ENCODE measurements at places on chromosomes 1 and 21. TPM values are rescaled to one million over a fixed set of nuclear protein-coding genes. Genes with fewer than 3 reads are reported as not detected.

GRCh38 chr1:983798-984475 is 2.0 kb upstream of the PERM1 start:
- no peak for DNase-seq

DNA sequence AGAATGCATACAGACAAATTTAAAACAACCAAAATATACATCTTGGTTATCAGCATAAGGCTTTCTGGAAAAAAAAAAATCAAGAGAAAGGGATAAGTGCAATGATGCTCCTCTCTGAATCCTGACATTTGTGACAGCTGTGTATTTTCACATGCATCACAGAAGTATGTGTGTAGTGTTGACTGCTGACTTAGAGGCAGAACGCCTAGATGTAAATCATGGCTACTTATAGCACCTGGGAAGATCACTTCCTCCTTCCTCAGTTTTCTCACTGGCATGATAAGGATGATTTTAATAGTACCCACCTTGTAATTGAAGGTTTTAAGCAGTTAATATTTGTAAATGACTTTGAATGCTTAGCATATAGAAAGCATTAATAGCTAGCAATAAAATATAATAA is 112.5 kb downstream of the MRPL39 start:
- no peak for DNase-seq

Gene UBL4B
- total RNA-seq: not detected

- DNase-seq: no peak
Measured at GRCh38 chr1:98660940-98661543, 479 bp upstream of the SNX7 start.

Gene KRTAP13-2
- not detected for total RNA-seq

GRCh38 chr1:202871367-202871766 is 17.6 kb downstream of the RABIF start:
- no peak for DNase-seq

- DNase-seq: no peak
Measured at GRCh38 chr1:85867189-85867588, 159.0 kb upstream of the ZNHIT6 start.

GRCh38 chr1:40357625-40358024 is 15.9 kb upstream of the SMAP2 start:
- no peak for DNase-seq

DNA sequence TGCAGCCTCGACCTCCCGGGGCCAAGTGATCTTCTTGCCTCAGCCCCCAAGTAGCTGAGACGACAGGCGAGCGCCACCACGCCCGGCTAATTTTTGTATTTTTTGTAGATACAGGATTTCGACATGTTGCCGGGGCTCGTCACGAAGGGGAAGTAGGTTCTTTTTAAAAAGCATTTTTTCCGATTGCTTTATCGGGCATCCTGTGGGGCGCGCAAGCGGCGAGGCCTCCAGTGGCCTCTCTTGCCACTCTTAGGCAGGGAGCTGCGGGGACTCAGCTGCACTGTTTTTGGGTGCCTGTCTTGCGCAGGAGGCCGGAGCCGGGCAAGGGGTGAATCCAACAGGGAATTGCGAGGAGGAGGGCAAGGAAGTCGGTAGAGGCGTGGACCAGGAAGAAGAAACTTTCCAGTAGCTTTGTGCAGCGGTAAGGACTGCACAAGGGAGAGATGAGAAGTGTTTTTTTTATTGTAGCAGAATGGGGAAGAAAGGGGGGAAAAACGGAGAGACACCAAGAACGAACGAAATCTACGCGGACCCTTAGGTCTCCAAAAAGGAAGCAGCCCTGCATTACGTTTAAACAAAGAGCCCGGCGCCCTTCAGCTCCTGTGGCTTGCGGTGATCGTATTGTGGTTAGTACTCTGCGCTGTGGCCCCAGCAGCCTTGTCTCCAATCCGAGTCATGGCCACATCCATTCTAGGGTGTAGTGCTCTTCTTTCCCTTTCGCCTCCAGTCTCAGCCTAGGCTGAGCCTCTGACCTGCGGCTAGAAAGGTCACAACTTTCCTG is 164.8 kb downstream of the PPIAL4G start:
- DNase-seq: no peak

DNA sequence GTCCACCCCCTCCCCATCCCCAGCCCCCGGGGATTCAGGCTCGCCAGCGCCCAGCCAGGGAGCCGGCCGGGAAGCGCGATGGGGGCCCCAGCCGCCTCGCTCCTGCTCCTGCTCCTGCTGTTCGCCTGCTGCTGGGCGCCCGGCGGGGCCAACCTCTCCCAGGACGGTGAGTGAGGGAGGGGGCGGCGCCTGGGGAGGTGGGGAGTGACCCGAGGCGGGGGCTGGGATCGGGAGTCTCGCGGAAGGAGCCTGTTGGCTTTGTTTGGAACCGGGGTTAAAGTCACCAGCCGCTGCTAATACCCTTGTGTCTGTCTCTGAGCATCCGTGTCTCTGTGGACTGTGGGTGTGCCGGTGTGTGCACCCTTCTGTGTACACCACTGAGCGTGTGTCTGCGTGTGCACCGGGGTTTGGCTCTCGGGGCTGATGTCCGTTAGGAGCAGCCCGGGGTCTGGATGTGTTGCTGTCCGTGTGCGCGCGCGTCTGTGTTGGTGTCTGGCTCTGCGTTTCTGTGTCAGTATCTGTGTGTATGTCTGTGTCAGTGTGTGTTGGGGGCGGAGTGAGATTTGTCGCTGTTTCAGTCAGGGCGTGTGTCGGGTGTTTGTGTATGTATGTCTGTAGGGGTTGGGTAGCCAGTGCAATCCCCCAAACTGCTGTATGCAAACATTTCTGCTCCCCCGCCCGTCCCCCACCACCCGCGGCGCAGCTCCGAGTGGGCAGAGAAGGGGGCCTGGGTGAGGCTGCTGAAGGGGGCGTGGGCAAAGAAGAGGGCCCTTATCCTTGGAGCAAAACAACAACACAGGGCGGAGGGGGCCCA is 480 bp downstream of the CADM3 start:
- no peak for DNase-seq

Gene GREM2
- 0.04 TPM for total RNA-seq

- no peak for DNase-seq
Measured at GRCh38 chr1:107547363-107548155, 406.7 kb downstream of the NTNG1 start.

- DNase-seq: no peak
Measured at GRCh38 chr21:41692185-41692565, 74.7 kb downstream of the RIPK4 start.

Gene RASSF5
- total RNA-seq: 4.2 TPM

- DNase-seq: no peak
Measured at GRCh38 chr1:218990019-218990418, 183.7 kb upstream of the LYPLAL1 start.

GRCh38 chr1:59429656-59430055 is 132.8 kb downstream of the FGGY start:
- DNase-seq: no peak

- DNase-seq: no peak
Measured at GRCh38 chr21:32861866-32862265, 90.3 kb upstream of the PAXBP1 start.

Gene NCAM2
- total RNA-seq: under 0.01 TPM

- DNase-seq: no peak
Measured at GRCh38 chr1:150186789-150187559, 37.3 kb downstream of the PLEKHO1 start.

- DNase-seq: no peak
Measured at GRCh38 chr1:155003227-155003765, 694 bp downstream of the ZBTB7B start.

DNA sequence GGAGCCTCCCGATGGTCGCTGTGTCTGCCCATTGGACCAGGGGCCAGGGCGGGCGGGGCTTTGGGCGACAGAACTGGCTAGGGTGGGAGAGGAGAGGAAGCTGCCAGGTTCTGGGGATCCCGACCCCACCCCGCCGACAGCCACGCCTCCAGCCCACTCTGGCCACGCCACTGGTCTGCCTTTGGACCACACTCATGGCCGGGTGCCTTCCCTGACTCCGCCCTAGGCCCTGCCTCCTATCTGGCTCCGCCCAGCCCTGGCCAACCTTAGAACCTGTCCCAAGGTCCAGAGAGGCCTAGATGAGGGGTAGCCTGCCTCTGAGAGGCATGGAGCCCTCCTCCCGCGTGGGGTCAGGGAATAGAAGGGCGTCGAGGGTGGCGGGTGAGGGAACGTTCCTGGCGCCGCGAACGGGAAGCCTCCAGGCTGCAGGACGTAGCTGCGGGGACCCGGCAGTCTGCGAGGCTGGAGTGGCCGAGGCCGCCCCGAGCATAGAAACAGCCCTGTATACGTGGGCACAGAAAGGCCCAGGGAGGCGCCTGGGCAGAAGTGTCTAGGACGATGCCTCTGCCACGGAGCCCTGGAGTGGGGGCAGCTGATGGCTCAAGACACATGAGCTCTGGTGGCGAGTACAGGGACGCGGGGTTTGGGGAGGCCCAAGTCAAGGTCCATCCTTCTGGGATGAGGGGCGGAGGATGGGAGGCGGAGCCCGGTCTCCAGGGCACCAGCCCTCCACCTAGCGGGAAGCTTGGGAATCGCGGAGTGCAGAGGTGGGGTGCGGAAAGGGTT is 11.5 kb upstream of the COL16A1 start:
- no peak for DNase-seq

Gene HEYL
- 4.8 TPM for total RNA-seq

- DNase-seq: no peak
Measured at GRCh38 chr1:167909691-167910180, 4.2 kb downstream of the ADCY10 start.

Gene SEMA6C
- total RNA-seq: 9.9 TPM

GRCh38 chr1:5901150-5901549 is 91.1 kb downstream of the NPHP4 start:
- DNase-seq: no peak

Gene RAB3B
- 35.9 TPM for total RNA-seq

GRCh38 chr1:2175681-2176454 is 18.7 kb downstream of the FAAP20 start:
- no peak for DNase-seq

Gene SELL
- total RNA-seq: not detected

- DNase-seq: no peak
Measured at GRCh38 chr1:220917101-220917500, 37.9 kb downstream of the HLX start.

- no peak for DNase-seq
Measured at GRCh38 chr1:236288620-236288976, 6.8 kb upstream of the ERO1B start.

Gene ADCY10
- not detected for total RNA-seq

GRCh38 chr1:85343612-85344255 is 67.3 kb upstream of the BCL10 start:
- DNase-seq: no peak

GRCh38 chr1:6545276-6546112 is 8.8 kb downstream of the NOL9 start:
- DNase-seq: no peak

DNA sequence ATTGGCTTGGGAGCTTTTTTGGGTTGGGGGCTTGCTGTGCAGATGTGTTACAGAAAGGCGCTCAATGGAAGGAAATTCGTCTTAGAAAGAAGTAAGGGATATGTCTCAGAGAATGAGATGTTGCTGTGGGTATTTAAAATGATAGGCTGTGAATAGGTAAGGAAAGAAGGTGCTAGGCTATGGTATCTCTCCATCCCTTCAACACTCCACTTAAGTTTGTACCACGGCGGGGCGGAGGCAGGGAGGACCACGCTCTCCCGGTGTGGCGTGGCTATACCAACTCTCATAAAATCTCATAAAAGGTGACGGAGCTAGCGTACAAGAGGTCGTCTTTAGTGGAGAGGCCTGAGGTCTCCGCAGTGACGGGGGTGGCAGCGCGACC is 305 bp upstream of the RPS6KC1 start:
- DNase-seq: no peak

DNA sequence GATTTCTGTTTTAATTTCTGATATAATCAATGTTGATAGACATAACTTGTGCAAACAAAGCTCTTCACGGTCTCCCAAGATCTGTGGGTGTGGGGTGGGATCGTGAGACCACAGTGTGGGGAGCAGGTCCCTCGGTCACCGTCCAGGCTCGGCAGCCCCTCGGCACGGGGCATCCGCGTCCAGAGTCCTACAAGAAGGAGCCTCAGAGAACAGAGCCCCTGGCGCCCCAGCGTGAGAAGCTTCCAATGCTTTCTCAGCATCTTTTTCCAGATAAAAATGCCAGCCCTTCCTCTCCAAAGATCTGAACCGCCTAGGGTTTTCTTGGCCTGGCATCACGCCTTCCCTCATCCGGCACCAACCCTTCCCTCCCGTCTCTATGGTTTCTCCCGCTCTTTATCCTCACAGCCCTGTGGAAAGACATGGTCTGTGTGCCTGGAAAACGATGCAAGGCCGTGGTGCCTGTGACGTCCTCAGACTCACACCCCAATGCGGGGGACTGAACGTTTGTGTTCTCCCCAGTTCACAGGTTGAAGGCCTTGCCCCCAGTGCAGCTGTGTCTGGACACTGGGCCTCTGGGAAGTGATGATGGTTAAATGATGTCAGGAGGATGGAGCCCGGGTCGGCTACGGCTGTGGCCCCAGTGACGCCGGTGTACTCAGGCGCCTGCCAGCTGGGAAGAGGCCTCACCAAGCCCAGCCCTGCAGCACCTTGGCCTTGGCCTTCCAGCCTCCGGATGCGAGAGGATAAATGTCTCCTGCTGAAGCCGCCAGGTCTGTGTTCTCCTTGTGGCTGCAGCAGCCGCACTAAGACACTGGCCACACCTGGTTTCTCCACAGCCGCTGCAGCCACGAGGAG is 45.9 kb upstream of the COL6A2 start:
- no peak for DNase-seq

GRCh38 chr1:27672750-27673112 is 739 bp upstream of the IFI6 start:
- DNase-seq: no peak

Gene TSSK3
- not detected for total RNA-seq

Gene CYB5RL
- 6.6 TPM for total RNA-seq

- no peak for DNase-seq
Measured at GRCh38 chr21:28758042-28758882, 234.4 kb downstream of the LTN1 start.

Gene KIAA0040
- total RNA-seq: 9.7 TPM
